ENCODE measurements at places on chromosomes 5 and 9.

DNA sequence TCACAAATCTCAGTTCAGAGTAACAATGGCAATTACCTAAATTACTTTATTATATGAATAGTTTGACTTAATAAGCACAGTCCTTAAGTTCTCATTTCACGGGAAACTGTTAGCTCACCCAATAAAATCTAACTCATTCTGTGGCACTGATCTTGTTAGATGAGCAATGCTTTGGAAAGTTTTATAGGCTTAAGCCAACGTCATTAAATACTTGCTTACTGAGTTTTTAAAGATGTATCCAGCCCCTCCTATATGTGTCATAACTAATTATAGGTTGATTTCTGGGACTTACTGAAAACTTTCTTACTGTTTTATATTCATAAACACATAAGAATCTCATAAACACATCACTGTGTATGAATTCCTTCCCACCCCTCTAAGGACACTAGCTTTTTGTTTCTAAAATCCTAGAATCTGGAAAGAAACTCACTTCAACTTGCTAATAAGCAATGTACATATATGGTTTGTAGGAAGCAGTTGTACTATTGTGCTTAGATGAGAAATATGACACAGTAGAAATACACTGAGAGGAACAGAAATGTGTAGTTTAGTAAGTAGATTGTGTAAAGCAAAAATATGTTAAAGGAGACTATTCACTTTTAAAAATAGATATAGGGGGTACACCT is 14.1 kb upstream of the MARCOL start:
- no peak for DNase-seq

GRCh38 chr9:130095872-130096271 is 42.2 kb downstream of the GPR107 start:
- DNase-seq = no peak

GRCh38 chr9:76654051-76654461 is 110.2 kb upstream of the PCA3 start:
- DNase-seq = no peak

DNA sequence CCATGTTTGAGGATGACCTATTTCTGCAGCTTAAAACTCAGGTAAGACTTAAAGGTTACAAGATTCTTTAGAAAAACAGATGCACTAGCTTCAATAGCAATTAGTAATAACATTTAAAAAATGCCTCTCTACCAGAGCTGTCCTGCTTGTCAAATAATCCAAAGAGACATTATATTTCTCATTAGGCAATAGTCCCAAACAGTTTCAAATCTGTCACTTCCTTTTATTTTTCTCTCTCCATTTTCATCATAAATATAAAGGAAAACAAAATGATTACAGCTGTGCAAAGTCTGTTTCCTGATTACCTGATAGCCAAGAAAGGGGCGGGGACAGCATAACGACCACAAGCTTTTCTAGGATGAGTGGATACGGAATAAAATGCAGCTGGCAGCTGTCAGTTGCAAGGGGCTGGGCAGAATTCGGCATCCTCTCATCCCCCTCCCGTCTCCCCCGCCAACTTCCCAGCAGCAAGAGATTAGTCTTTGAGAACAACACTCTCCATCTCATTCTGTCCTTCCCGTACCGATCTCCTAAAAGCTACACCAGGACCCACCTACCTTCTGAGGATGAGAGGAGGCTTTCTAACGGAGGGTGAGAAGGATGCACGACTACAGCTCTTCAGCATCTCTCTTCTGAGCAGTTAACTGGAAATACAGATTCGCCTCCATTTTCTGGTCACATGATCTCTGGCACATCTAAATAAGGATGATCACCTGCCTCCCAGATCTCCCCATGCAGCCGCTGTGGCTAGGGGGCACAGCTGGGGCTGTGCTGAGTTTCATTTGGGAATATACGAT is 72.5 kb upstream of the PCA3 start:
- no peak for DNase-seq

All from left renal cortex interstitium (tissue), 4 donors.